Adipose tissue (tissue), 3 donors: ENCODE measurements at places on chromosomes 4 and X. TPM values are rescaled to one million over a fixed set of nuclear protein-coding genes. Genes with fewer than 3 reads are reported as not detected.

Gene SSX2B
- not detected for polyA plus RNA-seq

Gene MBNL3
- 2.4 TPM for polyA plus RNA-seq

Gene TBX22
- polyA plus RNA-seq = not detected

Gene MAGEB1
- polyA plus RNA-seq = not detected

Gene DCK
- polyA plus RNA-seq = 4.0 TPM

Gene TEX13B
- not detected for polyA plus RNA-seq
